ENCODE measurements at places on chromosomes 12 and 14.

DNA sequence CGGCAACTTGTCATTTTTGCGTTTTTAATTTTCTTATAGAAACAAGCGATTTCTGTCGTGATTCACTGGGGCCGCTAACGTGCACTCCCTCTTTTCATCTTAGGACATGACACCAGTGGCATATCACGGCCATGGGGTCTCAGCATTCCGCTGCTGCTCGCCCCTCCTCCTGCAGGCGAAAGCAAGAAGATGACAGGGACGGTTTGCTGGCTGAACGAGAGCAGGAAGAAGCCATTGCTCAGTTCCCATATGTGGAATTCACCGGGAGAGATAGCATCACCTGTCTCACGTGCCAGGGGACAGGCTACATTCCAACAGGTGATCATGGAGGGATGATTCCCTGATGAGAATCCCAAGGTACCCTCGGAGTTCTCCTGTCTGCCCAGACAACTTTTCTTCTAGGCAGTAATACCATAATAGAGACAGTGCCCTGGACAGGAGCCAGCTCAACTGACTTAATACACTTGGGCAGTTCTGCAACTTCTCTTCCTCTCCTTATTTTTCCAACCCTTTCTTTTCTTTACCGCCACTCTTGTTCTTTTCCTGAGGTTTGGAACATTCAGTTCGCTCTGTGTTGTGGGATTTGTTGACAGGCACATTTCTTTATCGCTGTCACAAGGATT is 821 bp downstream of the TMEM106C start:
- DNase-seq: no peak

DNA sequence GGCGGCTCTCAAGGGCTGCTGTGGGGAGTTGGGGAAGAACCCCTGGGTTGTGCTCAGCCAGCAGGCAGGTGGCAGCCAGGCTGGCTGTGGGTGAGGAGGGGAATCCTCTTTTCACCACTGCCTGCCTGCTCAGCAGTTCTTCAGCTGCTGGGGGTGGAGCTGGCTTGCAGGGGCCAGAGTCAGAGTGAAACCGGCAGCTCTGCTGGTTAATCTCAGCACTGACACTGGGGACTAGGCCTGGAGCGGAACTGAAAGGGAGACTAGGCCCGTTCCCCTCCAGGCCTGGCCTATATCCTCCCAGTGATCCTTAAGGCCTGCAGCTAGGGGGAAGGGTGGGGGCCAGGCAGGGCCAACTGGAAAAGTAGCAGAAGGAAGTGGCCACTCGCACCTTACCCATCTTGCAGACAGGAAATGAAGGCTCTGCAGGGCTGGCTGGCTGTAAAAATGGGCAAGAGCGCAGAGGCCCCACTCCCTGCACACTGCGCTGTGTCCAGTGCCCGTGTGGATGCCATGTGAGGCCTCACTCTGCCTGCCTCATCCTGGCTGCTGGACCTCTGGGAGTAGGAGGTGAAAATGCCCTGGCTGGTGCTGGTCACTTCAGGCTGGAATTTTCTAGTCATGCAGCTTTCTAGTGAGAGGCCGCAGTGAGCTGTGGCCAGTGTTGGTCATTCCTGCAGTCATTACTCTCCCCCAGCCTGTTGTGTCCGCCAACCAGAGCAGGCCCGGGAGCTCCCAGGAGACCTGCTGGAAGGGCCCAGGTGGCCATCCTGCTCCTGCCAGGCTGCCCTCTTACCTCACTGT is 39.4 kb downstream of the SH2B3 start:
- DNase-seq: peak; percentile 61

GRCh38 chr12:52539083-52539820 is 13.7 kb downstream of the KRT71 start:
- DNase-seq: no peak

GRCh38 chr12:105141320-105141922 is 33.9 kb downstream of the WASHC4 start:
- DNase-seq: no peak

- no peak for DNase-seq
Measured at GRCh38 chr12:19031032-19031431, 98.5 kb upstream of the PLEKHA5 start.

DNA sequence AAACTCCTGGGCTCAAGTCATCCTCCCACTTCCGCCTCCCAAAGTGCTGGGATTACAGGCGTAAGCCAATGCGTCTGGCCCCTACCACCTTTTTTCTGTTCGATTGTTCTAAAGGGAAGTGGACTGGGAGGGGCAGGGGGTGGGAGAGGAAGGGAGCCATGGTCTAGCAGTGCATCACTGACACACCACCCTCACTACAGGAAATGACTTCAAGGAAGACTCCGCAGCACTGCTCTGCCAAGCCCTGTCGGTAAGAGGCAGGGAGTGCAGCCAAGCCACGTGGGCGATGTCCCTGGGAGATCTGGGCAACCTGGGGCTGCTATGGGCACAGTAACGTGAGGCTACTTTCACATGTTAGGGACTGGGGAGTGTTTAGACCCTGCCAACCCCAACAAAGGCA is 18.0 kb downstream of the LRRC74A start:
- peak; percentile 32 for DNase-seq

DNA sequence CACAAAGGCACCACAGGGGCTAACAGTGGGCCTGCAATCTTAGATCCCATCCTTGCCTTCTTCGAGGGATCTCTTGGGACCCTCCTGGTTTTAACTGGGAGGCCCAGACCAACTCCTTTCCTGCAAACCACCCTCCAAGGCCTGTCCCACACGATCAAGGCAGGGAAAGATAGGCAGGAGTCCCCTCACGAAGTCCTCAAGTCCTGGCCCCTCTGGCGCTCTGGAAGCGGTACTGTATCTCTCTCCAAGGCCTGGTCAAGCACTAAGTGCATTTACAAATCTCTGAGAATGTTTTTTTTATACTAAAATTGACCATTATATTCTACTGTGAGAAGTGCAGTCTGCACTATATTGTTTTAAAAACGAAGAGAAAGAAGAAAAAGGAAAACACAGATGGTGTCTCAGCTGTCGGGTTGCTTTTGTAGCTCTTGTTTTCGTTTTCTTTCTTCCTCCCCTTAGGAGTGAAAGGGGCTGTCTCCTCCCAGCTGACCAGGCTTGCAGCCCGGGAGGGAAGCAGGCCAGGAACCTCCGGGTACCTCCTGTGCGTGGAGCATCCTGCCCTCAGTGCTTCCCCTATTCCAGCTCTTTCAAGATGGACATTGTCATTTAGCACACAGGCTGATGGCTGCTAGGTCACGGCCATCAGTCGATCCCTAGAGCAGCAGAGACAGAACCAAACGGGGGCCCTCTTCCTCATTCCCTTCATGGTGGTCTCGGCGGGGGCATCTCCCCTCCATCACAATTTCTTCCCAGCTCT is 56.7 kb downstream of the FAM222A start:
- no peak for DNase-seq

- DNase-seq: no peak
Measured at GRCh38 chr12:108728820-108729611, 2.3 kb downstream of the CORO1C start.

- no peak for DNase-seq
Measured at GRCh38 chr12:12156828-12157227, 86.1 kb downstream of the BCL2L14 start.

DNA sequence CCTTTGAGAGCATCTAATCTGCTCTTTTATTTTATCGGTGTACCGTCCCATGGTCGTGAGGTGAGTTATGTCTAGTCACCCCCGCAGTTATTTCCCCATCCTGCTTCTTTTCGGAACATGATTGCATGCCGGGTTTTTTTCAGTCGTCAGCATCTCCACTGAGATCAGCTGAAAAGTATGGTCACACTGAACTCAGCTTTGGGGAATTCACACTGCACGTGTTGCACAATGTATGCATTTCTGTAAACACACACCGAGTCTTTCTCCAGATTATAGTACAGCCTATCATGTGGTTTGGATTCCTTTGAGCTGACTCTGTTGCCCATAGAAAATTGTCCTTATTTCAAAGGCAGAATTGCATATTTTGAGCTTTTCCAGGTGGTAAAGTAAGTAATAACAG is 24.6 kb downstream of the PLXNC1 start:
- DNase-seq: no peak

DNA sequence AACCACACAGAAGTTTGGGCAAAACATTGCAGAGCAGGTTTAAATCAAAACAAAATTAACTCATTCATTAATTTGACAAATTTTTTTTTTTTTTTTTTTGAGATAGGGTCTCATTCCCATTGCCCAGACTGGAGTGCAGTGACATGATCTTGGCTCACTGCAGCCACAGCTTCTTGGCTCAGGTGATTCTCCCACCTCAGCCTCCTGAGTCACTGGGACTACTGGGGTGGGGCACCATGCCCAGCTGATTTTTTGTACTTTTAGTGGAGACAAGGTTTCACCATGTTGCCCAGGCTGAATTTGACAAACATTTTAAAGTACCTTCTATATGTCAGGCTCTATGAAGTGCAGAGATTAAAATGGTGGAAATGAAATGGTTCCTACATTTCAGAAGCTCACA is 257.1 kb upstream of the NPAS3 start:
- DNase-seq: no peak

GRCh38 chr12:10867381-10867780 is 16.7 kb downstream of the PRH1 start:
- DNase-seq: no peak

GRCh38 chr12:96303653-96304052 is 96.6 kb downstream of the CDK17 start:
- no peak for DNase-seq

DNA sequence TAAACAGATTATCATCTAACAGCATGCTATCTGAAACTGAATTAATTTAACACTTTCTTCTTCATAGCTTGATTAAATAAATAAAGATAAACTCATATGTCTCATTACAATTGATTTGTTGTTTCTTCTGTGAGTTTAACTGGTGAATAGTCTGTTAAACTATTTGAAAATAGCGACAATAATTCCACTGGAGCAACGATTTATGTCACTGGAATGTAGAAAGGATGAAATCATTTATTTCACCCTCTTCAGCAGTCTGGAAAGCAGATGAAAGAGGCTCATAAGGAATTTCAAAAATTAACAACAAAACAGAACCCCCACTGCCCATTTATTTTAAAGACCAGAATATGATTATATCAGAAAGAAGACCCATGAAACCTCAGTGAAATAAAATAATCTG is 1165.1 kb upstream of the USP15 start:
- DNase-seq: no peak

DNA sequence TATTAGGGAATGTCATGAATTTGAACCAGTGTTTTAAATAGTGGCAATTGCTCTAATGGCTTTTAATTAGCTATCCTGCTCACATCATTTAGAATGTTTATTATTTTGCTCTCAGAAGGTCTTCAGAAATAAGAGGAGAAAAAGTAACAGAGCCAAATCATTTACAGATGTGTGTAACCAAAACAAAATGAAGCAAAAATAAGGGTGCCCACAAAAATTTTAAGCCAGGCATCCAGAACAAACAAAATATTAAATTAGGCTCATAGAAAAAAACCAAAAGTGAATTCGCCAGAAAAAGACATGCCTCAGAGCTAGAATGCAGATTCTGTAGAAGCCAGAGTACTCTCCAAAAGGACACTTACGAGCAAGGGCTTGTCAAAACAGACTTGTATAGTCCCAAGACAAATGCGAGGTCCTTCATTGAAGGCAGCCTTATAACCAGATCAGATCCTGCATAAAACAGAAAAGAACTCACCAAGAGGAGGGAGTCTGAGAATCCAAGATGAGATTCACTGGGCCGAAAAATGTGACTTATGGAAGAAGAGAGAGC is 20.2 kb upstream of the SERPINA1 start:
- DNase-seq: no peak

GRCh38 chr14:69841656-69842055 is 37.6 kb upstream of the SMOC1 start:
- no peak for DNase-seq

GRCh38 chr14:56587701-56588100 is 8.1 kb downstream of the TMEM260 start:
- DNase-seq: no peak

GRCh38 chr12:3768911-3769447 is 16.1 kb upstream of the CRACR2A start:
- no peak for DNase-seq

DNA sequence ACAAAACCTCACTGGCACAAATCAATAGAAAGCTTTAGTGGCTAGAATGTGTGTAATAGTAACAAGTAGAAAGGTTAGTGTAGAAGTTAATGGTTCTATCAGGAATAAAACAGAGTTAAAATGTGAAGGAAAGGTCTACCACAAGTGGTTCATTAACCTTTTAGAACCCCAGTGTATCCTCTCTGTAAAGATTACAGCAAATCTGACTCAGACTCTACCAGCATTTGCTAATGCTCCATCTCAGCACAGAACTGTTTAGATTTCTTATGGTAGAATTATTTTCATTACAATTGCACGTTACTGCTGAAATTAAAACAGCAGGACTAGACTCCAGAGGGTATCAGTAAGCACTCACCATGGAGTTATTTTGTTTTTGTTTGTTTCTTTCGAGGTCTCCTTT is 609.0 kb upstream of the LMO3 start:
- DNase-seq: no peak

DNA sequence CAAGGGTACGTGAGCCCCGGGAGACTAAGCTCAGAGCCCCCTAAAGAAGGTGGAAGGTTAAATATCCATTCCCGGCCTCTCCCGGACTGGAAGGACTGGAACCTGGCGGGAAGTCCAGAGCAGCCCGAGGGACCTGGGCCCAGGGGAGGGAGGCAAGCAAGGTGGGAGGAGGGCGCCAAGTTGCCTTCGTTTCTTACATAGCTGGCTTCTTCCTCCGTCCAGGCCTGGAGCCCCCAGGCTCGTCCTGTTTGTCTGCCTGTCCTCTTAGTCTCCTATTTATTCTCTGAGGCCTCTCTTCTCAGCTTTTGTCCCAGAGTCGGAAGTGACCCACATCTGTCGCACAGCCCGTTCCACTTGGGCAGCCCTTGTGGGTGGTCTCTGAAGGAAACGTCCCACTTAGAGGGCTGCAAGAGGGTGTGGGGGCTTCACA is 745 bp downstream of the PCK2 start:
- DNase-seq: no peak

DNA sequence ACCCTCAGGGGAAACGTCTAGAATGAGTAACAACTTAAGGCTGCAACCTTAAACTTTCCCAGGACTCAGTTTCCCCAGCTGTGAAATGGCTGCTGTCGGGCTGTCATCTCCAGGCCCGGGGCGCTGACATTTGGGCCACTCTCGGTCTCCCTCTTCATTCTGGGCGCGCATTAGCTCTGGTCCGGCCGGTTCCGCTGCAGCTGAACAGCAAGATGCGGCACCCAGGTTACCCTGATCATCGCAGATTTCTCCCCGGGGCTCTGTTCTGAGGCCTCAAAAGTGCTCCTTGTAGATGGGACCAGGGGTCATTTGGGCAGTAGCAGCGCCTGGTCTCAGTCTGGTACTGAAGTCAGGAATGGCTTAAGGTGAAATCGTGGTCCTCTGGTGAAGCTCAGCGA is 890 bp upstream of the BCL7A start:
- no peak for DNase-seq

Measured in activated naive CD8-positive, alpha-beta T cell treated with anti-CD3 and anti-CD28 coated beads, Interleukin-2, amount 50 U/mL, for 16 hours (primary cell).